Stimulated activated CD8-positive, alpha-beta memory T cell treated with anti-CD3 and anti-CD28 coated beads, Interleukin-15, amount 100 ng/mL, for 1 hour (primary cell): ENCODE measurements at places on chromosomes 7 and 10.

- DNase-seq: no peak
Observed at GRCh38 chr7:84060760-84061261, 133.8 kb downstream of the SEMA3A start.

GRCh38 chr7:11754123-11754522 is 77.9 kb downstream of the THSD7A start:
- no peak for DNase-seq

GRCh38 chr7:116441534-116441933 is 58.0 kb upstream of the CAV2 start:
- DNase-seq: no peak

GRCh38 chr10:125961743-125962142 is 65.4 kb downstream of the FANK1 start:
- no peak for DNase-seq
